Naive thymus-derived CD4-positive, alpha-beta T cell (primary cell): ENCODE measurements at places on chromosomes 7 and 10. TPM values are rescaled to one million over a fixed set of nuclear protein-coding genes. Genes with fewer than 3 reads are reported as not detected.

DNA sequence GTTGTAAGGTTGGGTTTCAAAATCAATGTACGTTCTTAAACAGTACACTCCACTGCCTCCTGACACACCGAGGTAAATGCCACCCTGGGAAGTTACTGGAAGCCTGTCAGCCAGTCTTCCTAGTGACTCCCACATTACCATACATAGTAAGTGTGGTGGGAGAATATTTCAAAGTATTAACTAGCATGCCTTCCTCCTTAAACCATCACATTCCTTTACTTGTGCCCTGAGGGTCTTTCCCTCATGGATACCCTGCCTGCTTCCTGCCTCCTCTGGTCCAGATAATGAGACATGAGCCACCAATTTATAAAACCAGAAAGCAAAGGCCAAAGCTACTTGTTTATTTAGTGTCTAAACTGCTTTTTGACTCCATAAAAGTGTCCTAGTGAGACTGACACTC lies 23.3 kb upstream of the SORCS3 start:
- no peak for DNase-seq
- H3K27ac ChIP-seq, result no peak overlapping the region
- H3K27me3 ChIP-seq, result no peaks in the 10 kb centered on the region
- H3K36me3 ChIP-seq, result no peaks in the 10 kb centered on the region
- no peak overlapping the region for H3K4me3 ChIP-seq

GRCh38 chr10:109996766-109997171 lies 11.0 kb upstream of the ADD3 start:
- no peaks in the 10 kb centered on the region for H3K27me3 ChIP-seq
- no peaks in the 10 kb centered on the region for H3K36me3 ChIP-seq
- DNase-seq, result no peak
- no peaks in the 10 kb centered on the region for H3K4me1 ChIP-seq
- H3K4me3 ChIP-seq, result no peak overlapping the region

- no peaks in the 10 kb centered on the region for H3K36me3 ChIP-seq
- no peak overlapping the region for H3K4me3 ChIP-seq
- no peak for DNase-seq
- no peak overlapping the region for H3K27ac ChIP-seq
- no peaks in the 10 kb centered on the region for H3K4me1 ChIP-seq
- no peaks in the 10 kb centered on the region for H3K27me3 ChIP-seq
These were observed 49.3 kb downstream of the CCDC6 start for GRCh38 chr10:59857049-59857448.

Gene SHH
- total RNA-seq, result not detected

Gene SFTPD
- total RNA-seq, result not detected in 2 replicates
